ENCODE measurements at places on chromosomes 1 and 21.

DNA sequence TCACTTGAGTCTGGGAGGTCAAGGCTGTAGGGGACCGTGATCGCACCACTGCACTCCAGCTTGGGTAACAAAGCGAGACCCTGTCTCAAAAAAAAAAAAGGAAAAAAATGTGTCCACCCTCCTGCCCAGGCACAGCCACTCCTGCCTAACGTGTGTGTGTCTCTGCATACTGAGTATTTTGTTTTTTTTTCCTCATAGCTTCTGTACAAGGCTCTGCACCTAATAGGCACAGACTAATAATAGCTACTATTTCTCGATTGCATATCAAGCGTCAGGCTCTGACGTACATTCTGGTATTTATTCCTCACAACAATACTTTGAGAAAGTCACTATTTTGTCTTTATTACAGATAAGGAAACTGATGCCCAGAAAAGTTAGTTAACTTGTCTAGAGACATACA lies 5.0 kb downstream of the PTGFRN start:
- no peak for DNase-seq

- DNase-seq: no peak
These were observed 61.3 kb downstream of the TRIM11 start for GRCh38 chr1:228345201-228345930.

GRCh38 chr1:160092366-160093068 lies 5.9 kb downstream of the IGSF8 start:
- DNase-seq: no peak

DNA sequence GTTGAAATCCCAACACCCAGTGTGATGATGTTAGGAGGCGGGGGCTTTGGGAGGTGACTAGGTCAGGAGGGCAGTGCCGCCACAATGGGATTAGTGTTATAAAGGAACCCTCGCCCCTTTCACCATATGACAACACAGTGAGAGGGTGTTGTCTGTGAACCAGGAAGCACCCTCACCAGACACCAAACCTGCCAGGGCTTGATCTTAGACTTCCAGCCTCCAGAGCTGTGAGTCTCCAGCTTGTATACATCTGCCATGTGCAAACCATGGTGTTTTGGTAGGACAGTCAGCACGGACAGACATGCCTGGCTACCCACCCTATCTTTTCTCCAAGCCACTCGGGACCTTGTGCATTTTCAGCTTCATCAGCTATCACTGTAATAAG lies 4.0 kb downstream of the TRIM11 start:
- DNase-seq: no peak

DNA sequence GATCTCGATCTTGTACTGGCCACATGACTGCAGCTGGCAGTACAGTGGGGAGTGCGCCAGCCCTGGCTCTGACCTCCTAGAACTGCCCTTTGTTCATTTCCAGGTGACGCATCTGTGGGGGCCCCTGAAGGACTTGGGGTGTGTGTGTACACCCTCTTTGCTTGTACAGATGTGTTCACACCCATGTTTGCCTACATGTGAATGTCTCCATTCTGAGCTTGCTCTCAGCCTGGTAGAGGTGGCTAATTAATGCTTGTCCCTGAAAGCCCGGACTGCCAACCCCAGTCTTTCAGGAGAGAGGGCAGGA lies 19.8 kb downstream of the TNFRSF1B start:
- no peak for DNase-seq

DNA sequence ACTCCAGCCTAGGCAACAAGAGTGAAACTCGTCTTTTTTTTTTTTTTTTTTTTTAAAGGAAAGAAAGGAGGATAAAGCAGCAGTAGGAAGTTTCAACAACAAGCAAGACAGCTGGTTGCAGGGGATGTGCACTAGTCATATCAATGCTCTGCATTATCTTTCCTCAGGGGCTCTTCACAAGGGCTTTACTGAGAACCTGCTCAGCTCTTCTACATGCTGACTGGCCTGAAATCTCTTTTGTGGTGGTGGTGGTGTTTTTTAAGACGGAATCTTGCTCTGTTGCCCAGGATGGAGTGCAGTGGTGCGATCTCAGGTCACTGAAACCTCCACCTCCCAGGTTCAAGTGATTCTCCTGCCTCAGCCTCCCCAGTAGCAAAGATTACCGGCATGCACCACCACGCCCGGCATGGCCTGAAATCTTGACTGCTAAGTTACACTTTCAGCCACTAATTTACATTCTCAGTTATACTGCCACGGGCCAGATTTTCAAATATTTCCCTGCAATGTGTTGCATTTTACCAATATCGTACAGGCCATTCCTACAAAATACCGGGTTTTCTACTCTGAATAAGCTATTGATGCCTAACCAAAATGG lies 68.0 kb downstream of the PUM1 start:
- no peak for DNase-seq

- DNase-seq: no peak
These were observed 2.1 kb upstream of the TFF3 start for GRCh38 chr21:42317341-42317741.

GRCh38 chr1:31434979-31435378 lies 22.0 kb downstream of the SERINC2 start:
- no peak for DNase-seq

GRCh38 chr1:87230501-87230900 lies 98.2 kb upstream of the LMO4 start:
- DNase-seq: no peak

DNA sequence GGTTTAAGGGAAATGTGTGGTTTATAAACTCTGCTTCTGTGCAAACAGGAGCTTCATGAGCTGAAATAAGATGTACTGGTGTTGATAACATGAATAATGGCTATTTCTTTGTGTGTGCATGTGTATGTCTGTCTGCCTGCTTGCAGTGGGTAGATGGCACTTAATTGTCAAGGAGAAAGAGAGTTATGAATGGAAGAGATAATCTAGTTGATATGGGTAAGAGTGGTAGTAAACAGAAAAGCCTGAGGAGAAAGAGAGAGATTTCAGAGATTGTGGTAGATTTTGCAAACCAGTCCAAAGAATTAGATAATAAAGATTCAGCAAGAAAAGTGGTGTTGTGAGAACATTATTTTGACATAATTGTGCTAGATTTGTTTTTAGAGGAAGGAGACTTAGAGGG lies 7.7 kb downstream of the SUCO start:
- DNase-seq: no peak

- no peak for DNase-seq
These were observed 401 bp downstream of the TP73 start for GRCh38 chr1:3652548-3653285.

GRCh38 chr21:16837721-16838120 lies 675.1 kb upstream of the CXADR start:
- DNase-seq: no peak

DNA sequence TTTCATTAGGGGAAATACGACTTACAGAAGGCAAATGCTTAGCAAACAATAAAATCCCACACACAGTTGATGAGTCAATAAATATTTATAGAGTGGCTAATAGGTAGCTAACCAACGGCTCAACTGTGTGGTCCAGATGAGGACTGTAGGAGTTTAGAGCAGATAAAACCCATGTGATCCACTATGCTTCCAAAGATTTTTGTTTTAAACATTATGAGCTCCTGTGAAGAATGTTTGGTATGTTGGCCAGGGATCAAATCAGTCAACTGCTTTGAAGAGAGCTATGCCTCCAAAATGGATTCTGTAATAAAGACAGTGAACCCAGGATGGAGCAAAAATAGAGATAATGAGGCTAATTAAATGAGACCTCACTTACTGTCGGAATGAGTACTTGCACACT lies 72.3 kb upstream of the COL11A1 start:
- DNase-seq: peak; percentile 78

GRCh38 chr1:98232678-98233077 lies 311.8 kb upstream of the DPYD start:
- DNase-seq: no peak
